Natural killer cell treated with Interleukin-12 subunit alpha and Interleukin-12 subunit beta and Interleukin-15 and Interleukin-18, amount 100 ng/mL, for 72 hours (primary cell): ENCODE measurements at places on chromosomes 3 and 15.

DNA sequence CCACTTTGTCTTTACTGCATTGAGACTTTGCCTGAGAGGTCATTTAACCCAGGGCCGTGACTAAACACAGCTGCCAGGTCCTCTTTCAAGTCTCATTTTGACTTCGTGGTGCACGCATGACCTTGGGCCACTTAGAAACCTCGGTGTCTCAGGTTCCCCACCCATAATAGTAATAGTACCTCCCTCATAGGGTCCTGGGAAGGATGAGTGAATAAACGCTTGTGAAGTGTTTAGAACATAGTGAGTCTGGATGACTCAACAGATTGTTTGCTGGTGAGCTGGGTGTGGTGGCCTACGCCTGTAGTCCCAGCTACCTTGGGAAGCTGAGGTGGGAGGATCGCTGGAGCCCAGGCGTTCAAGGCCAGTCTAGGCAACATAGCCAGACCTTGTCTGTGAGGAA is 56.3 kb downstream of the BDH1 start:
- no peak for DNase-seq

GRCh38 chr3:82130046-82130445 is 368.6 kb upstream of the GBE1 start:
- DNase-seq = no peak

DNA sequence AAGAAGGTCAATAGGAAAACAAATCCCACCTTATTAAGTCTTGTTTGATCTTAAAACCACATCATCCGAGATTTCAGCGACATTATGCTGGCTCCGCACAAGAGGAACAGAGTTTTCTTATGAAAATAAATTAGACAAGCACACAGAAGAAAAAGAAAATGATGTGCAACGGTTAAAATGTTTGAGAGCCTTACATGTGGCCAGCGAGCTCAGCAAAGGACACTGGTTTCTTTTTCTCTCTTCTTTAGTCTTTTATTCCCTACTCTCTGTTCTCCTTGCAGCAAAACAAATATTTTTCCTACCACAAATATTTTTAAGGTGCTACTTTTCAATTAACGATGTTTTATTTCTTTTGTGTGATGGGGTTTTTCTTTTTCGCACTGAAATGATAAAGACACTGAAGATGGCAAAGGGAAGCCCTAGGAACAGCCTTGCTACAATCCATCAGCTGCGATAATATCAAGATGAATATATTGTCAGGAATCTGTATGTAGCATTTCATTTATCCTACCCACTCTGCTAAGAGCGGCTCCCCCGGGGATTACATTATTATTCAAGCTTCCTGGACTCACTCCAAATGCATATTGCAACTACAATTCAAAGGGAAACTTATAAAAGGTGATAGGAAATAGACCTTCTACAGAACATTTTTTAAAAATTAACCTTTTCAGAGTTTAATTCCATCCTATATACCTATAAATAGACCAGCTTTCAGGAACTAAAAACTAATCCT is 72.9 kb downstream of the ANXA2 start:
- no peak for DNase-seq

GRCh38 chr3:135020181-135020580 is 225.1 kb downstream of the EPHB1 start:
- no peak for DNase-seq

DNA sequence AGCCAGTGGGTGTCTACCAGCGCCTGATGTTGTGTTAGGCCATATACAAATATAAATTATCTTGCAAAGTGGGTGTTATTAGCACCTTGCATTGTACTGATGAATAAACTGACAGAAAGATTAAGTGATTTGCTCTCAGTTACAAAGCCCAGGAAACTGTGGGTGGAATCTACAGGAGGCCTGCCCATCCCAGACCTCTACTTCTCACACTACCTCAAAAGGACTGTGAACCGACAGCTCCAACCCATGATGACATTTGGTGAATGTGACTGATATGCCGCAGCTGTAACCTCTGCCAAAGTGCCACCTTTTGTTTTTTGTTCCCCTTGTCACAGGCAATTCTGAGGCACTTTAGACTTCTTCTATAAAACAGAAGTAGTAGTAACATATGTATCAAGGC is 43.7 kb upstream of the KCNMB2 start:
- DNase-seq = no peak

GRCh38 chr3:172211123-172211522 is 171.7 kb downstream of the FNDC3B start:
- DNase-seq = no peak

GRCh38 chr3:51637941-51638471 is 33.0 kb upstream of the TEX264 start:
- no peak for DNase-seq

GRCh38 chr15:82807920-82808633 is 1.4 kb upstream of the WHAMM start:
- DNase-seq = no peak

GRCh38 chr3:102530415-102531181 is 95.8 kb downstream of the ZPLD1 start:
- no peak for DNase-seq

DNA sequence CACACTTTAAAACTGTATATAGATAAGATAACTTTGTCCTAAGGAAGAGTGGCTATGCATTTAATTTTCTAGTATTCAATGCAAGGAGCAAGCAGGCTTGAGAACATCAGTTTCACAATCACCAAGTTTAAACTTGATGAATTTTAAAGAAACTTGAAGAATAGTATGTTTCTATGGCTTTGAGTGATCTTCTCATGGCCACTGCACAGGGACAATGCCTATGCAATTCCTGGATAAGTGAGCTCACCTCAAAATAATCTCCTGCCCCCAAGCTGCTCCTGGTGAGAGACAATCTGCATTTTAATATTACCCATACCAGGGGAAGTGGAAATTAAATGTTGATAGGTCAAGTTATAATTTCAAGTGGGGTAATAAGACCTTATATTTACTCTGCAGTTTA is 376.6 kb upstream of the CBLB start:
- DNase-seq = no peak

- DNase-seq = no peak
These were observed 73.7 kb upstream of the MB21D2 start for GRCh38 chr3:192991356-192991755.

- DNase-seq = no peak
These were observed 32.4 kb upstream of the FNDC3B start for GRCh38 chr3:172007065-172007370.

GRCh38 chr3:25460751-25461150 is 32.7 kb downstream of the RARB start:
- DNase-seq = peak; percentile 64

GRCh38 chr3:12716605-12717151 is 42.4 kb downstream of the TMEM40 start:
- no peak for DNase-seq

DNA sequence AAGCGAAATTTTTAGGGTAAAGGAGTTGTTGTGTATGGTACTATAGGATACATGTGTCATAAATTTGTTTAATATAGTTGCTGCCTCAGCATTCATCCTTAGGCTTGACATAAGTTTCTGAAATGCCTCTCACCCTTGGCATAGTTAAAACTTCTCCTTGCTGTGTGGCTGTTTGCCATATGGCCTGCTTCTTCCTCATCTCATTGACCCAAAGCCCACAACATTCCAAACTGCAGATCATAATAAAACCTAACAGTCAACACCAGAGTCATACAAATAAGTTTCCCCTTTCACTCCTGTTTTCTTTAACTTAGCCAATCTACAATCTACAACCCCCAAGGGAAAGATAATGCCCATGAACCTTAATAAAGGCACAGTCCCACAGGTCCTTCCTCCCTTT is 136.6 kb downstream of the TMCC1 start:
- DNase-seq = no peak

DNA sequence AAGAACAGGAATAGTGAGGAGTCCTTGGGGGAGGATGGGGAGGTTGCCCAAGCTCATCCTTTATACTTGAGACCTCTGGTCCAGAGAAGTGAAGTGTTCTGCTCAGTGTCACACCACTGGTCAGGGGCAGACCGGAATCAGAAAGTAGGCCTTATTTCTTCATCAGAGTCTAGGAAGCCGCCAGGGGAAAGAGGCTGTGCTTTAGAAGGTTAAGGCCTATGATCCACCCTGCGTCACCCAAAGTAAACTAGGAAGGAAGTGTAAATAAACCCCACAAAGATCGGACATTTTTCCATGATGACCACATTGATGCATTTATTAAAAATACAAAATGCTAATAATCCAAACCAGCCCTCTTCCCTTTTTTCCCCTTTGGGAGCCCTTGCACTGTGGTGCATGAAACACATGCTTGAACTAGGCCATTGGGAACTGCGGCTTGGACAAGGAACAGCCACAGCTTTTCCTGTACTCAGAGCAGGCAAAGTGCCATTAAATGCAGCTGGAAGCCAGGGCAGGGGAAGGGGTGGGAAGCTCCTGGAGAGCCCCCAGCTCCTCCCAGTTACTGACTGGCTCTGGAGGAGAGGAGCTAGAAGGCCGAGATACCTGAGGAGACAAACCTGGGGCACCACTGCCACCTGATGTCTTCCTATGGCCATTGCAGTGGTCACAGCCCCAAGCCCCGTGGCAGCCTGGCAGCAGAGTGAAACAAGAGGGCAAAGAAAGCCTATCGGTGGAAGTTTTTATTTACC is 37.0 kb downstream of the CDC25A start:
- DNase-seq = peak; percentile 72

DNA sequence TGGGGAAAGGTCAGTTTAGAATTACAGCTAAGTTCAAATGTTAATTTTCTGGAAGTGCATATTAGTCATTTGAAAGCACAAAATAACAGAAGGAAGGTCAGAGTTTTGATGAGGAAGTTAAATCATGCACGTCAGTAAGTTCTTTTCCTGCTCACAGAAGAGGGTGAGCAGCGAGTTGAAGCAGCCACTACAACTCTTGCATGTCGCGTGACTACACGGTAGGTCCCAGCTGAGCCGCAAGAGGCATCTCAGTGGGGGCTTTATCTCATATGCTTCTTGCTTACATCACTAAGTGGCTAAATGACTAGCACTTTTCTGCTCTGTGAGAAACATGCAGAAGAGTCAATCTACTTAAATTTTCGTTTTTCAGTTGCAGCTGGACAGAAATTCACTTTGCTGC is 21.3 kb upstream of the SEC62 start:
- no peak for DNase-seq

DNA sequence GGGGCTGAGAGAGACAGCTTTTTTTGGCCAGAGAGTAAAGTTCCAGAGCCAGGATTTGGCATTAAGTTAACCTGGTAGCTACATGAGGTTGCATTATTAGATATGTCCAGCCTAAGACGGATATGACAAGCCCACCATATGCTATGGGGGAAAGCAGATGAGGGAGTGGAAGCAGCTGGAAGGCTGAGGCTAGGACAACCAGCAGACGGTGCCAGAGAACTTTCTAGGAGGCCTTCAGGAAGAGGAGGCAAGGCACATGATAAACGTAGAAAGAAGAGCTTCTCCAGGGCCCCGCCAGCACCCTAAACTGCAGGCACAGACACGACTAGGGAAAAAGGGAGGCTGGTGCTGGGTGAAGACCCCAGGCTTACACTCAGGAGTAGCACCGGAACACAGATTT is 87.0 kb downstream of the CTNNB1 start:
- no peak for DNase-seq

GRCh38 chr3:50264964-50265485 is 3.9 kb upstream of the SEMA3B start:
- no peak for DNase-seq

DNA sequence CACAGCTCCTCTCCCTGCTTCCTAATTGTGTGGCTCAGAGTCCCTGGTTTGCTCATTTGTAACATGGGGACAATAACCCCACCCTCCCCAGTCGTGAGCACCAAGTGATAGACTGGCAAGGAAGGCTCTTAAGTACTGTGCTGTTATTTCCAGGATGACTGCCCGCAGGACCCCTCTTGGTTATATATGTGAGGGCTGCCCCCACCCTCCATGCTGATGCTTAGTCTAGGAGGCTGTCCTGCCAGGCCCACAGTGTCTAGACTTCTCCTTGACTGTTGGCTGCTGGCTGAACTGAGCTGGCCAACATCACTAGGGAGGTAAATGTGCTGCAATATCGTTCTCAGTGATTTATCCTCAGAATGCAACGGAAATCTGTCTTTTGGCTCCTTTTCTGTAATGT is 45.1 kb downstream of the RAB11A start:
- no peak for DNase-seq

DNA sequence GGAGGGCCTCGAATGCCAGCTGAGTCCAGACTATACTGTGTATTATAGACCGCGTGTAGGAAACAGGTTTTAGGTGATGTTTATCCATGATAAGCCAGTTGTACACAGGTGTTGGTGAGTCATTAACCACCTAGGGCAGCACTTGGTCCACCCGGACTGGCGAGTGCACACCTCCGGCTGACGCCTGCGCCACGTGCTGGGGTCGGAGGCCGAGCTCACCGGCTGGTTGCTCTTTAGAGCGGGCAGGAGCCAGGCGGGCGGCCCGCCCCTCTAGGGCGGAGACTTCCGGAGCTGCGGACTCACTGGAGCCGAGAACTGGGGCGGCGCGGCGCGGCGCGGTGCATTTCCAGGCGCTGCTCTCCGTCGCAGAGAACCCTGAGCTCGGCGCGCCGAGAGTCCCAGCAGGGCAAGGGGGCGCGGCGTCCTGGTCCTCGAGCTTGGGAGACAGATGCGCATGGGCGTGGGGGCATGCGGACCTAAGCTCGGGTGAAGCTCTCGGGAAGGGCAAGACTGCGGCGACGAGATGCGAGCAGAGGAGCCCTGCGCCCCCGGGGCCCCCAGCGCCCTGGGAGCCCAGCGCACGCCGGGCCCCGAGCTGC is at the start of gene ESYT3:
TSS of gene ESYT3 (plus strand) at position 341 of the 599 bp plus-strand sequence. CDS start at position 524, 183 bp downstream.
- DNase-seq = peak; percentile 72

- DNase-seq = no peak
These were observed 329.7 kb upstream of the KCNMB2 start for GRCh38 chr3:178206521-178206920.

DNA sequence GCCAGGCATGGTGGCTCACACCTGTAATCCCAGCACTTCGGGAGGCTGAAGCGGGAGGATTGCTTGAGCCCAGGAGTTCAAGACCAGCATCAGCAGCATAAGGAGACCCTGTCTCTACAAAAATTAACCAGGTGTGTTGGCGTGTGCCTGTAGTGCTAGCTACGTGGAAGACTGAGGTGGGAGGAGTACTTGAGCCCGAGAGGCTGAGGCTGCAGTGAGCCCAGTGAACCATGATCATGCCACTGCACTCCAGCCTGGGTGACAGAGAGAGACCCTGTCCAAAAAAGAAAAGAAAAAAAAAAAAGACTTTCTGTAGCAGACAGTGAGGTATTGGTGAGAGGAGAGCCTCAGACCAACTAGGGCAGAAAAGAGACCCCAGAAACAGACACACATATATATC is 263.8 kb downstream of the XXYLT1 start:
- DNase-seq = no peak

- DNase-seq = no peak
These were observed 92.1 kb upstream of the CHD2 start for GRCh38 chr15:92807971-92808571.

- no peak for DNase-seq
These were observed 147.4 kb downstream of the CHST2 start for GRCh38 chr3:143266927-143267326.

GRCh38 chr15:37055481-37055880 is 44.9 kb downstream of the MEIS2 start:
- no peak for DNase-seq

- no peak for DNase-seq
These were observed 2.6 kb downstream of the ITIH1 start for GRCh38 chr3:52779837-52780585.

GRCh38 chr3:29169451-29169850 is 111.4 kb upstream of the RBMS3 start:
- DNase-seq = no peak

- no peak for DNase-seq
These were observed 456.0 kb downstream of the TUSC7 start for GRCh38 chr3:117165601-117166051.

GRCh38 chr3:160475153-160475552 is 25.6 kb upstream of the TRIM59 start:
- no peak for DNase-seq

GRCh38 chr15:57731530-57732103 is 25.1 kb downstream of the POLR2M start:
- no peak for DNase-seq
